Esophagus muscularis mucosa (tissue), 4 donors: ENCODE measurements at places on chromosomes 1 and 21.

DNA sequence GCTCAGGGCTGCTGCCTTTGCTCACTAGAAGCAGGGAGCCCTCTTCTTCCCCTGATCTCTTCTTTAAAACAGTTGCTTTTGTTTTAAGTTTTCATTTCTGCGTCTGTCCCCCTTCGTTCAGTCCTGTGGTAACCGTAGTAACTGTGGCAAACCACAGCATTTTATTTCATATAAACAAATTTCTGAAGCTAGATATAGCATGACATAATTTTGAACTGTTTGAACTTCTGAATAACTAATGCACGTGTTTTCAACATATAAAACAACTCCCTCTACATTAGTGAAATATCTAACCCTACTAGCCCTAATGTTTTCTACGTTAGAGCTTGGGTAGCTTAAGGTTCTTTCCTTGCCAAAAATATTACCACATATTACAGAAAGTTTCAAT, 104.6 kb downstream of the DISP1 start:
- DNase-seq, result no peak

- peak; percentile 72 for DNase-seq
Observed at GRCh38 chr21:44618909-44619308, 7.0 kb downstream of the KRTAP10-8 start.

DNA sequence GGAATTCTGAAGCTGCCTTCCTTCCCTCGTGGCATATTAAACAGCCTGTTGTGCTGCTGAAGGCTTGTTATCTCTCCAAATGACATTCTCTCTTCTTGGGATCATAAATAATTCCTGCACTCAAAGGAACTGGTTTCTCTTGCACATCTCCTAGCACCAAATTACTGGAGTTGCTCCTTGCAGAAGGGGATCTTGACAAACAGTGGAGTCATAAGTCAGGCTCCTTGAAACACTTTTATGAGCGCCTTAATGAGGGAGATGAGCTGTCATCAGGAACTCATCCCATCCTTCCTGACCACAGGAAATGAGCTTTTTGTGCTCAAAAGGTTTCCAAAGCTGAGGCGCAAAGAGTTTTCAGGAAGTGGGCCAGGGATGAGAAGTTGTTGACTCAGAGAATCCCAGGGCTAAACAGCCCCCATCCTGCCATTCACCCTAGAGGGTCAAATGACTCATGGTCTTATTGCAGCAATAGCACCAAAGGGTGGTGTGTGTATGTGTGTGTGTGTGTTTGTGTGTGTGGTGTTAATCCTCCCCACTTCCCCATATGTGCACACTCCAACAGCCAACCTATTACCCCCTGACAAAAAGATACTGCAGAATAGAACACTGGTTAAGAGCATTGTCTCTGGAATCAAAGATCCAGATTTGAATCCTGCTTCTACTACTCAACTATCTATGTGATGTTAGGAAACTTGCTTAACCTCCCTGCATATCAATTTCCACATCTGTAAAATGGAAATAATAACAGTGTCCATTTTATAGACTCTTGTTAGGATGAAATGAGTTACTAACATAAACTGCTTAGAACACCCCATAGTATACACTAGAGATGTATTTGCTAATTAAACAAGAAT, 2.8 kb upstream of the PHC2 start:
- DNase-seq, result no peak

DNA sequence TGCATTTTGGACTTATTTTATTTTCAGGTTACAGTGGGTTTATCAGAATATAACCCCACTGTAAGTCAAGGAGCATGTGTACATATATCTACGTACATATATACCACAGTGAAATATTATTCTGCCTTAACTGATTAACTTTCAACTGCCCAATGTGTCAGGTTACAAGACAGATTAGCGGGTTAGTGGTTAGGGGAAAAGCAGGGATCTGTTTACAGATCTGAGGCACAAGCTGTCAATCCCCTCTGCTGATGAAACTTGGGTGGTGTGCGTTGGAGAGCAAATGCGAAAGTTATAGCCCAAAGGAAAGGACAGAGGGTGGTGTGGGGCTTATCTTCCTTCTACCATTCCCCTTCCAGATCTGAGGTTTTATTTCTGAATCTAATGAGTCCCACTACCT, 238.2 kb upstream of the KCNK2 start:
- no peak for DNase-seq

DNA sequence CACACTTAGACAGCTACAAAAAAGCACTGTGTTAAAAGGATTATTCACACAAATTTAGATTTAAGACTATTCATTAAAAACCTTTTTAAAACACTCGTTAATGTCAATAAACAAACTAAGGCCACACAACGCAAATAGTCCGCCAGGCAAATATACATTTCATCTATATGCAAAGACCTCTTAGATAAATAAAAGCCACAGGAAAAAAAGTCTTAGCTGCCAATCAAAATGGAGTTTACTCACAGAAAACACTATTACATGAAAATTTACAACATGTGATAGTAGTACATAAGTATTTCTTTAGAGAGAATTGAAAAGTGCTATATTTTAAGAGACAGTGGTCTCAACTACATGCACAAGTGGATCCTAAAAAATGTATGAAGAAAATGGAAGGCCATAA, 2.7 kb upstream of the PHTF1 start:
- no peak for DNase-seq

GRCh38 chr1:99557546-99558202, 88.2 kb upstream of the PALMD start:
- no peak for DNase-seq

- no peak for DNase-seq
Observed at GRCh38 chr1:224744521-224744920, 128.4 kb downstream of the CNIH3 start.

- no peak for DNase-seq
Observed at GRCh38 chr1:30837653-30838052, 70.9 kb downstream of the SDC3 start.

DNA sequence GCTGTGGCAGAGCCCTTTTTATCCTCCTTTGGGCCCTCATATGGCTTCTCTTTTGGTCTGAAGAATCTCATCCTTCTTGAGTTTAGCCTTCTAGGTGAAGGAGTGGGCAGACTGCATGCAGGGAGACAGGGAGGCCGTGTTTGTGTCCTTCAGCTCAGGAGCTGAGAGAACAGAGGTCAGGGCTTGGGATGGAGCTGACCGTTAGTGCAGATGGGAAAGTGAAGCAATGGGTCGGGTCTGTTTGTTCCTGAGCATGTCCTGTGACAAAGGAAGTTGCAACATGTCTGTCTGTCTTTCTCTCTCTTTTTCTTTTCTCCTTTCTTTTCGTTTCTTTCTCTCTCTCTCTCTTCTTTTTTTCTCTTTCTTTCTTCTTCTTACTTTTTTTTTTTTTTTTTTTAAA, 14.9 kb downstream of the MAPKAPK2 start:
- no peak for DNase-seq

DNA sequence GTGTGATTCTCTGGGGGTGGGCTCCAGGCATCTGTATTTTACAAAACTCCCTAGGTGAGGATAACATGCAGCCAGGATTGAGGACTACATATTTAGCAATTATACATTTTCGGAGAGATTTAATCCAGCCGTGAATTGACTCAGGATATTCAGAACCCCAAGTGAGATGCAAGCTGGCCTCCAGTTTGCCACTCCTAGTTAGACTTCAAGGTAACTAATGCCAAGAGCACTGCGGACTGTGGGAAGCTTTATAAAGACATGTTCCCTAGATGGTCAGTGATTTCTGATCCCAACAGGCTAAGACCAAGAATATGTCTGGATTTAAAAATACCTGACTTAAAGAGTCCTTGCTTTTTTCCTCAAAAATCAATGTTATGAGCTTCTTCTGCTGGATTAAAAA, 308.5 kb downstream of the NTNG1 start:
- no peak for DNase-seq

DNA sequence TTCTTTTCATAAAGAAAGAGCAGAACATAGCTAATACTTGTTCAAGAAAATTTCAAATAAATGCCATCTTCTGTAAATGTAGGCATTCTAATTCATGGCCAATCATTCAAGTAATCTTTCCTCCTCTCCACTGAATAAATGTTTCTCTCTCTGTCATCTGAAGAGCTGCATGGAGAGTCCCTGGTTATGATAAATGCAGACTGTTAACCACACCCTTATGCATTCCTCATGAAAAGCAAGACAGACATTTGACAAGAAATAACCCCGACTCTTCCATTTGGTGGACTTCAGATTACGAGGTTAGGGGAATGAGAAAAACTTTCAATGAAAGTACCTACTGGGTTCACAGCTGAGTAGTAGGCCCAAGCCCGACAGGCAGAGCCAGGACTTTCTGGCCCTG, 44.7 kb upstream of the SLC19A2 start:
- DNase-seq, result no peak

DNA sequence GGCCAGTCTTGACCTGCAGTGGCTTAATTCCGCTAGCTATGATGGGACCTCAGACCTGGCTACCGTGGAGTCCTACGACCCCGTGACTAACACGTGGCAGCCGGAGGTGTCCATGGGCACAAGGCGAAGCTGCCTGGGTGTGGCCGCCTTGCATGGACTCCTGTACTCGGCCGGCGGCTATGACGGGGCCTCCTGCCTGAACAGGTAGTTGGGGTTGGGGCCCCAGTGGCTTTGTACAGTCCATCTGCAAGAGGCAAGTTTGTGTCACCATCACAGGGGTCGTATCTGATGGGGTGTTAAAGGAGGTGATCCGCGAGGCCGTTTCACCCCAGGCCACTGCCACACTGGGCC, 2.9 kb downstream of the KLHL17 start:
- no peak for DNase-seq

DNA sequence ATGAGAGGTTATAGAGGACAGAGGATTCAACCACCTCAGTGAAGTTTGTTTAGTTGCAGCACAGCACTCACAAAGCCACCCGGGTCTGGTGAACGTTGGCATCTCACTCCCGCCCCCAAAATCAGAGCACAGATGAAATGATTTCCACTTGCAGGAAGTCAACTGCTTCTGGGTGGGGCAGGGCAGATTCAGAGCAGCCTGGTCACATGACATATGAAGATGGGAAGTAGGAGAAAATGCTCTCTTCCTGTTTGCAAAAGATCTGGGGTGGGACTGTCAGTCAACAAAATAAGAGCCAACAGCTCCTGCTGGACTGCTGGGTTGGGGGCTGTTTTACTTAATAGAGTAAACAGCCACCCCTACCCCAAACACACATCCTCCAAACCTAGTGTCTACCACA, 43.2 kb downstream of the LRRC71 start:
- no peak for DNase-seq

DNA sequence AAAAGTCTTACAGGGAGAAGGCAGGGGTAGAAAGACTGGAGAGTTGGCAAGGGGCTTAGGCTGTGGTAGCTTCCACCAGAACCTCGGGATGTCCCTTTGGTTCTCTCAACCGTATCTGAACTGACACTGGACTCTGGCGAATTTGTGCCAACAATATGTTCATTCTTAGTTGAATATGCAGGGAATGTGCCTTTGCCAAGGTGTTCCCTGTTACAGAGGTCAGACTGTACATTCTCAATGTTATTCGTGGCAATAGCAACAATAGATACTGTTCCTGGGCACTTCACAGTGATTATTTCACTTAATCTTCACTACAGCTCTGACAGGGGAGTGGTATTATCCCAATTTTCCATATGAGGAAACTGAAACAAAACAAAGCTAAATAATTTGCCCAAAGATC, 51.5 kb upstream of the RAB3GAP2 start:
- peak; percentile 19 for DNase-seq

DNA sequence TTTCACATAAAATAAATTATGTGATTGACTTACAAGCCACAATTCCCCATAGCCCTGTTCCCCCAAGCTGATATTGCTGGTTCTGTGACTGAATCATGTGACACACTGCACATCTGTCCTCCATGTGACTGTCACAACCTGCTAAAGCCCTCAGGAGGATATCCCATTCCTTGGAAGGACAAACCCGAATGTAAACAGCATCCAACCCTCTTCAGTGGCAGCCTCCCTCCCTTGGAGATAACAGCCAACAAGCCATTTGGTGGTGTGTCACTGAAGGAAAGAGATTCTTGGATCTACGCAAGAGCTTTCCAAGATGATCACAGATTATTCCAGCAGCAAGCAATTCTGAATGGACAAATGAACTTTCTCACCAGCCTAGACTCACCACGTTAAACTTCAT, 153.9 kb upstream of the TIAM1 start:
- no peak for DNase-seq

GRCh38 chr1:229091721-229092136, 179.2 kb upstream of the RAB4A start:
- DNase-seq, result no peak

- no peak for DNase-seq
Observed at GRCh38 chr1:96352733-96353132, 368.9 kb upstream of the PTBP2 start.

- no peak for DNase-seq
Observed at GRCh38 chr1:222815440-222815765, 564 bp downstream of the DISP1 start.

GRCh38 chr1:228150120-228150460, 360 bp downstream of the GJC2 start:
- DNase-seq, result no peak

- DNase-seq, result no peak
Observed at GRCh38 chr21:25420831-25421230, 186.4 kb downstream of the MRPL39 start.

- no peak for DNase-seq
Observed at GRCh38 chr1:43512133-43512532, 18.6 kb upstream of the PTPRF start.

DNA sequence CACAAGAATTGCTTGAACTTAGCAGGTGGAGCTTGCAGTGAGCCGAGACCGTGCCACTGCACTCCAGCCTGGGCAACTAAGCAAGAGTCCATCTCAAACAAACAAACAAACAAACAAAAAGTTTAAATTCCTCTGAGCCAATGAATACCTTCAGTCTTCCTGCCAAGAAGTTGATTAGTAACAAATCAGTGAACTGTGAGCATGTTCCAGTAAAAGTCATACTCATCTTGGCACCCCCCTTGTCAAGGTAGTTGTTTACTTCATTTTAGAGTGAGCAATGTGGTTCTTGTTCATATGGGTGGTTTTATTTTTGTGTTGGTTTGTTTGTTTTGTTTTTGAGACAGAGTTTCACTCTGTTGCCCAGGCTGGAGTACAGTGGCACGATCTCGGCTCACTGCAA, 18.0 kb upstream of the SLC2A7 start:
- DNase-seq, result no peak

DNA sequence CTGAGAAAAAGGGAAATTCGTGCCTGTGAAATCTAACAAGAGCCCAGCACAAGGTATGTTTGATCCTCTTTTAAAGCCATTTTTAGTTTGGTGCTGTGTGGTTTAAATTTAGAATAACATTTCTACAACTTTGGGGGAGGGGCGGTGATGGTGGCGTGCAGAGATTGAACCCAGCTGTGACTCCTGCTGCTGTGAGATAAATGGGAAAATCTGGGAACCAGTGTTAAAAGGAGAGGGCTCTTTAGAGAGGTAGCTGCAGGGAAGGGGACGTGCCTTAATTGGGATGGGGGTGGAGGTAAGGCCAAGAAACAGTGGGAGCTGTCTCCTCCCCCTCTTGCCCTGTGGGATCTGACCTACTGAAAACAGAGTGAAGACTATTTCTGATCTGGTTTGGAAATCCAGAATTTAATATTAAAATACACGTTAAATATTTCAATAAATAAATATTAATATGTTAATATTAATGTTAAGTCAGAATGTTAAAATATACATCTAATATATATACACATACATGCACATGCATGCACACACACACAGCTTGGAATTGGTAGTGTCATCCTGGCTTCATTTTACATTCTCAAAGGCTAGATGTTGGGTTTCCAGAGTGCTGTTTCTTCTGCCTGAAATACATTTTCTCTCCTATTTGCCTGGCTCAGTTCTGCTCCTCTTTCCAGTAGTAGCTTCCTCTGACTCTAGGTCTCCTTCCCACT, 30.1 kb upstream of the DNAJC6 start:
- no peak for DNase-seq
